ENCODE measurements at places on chromosomes 4 and X.

DNA sequence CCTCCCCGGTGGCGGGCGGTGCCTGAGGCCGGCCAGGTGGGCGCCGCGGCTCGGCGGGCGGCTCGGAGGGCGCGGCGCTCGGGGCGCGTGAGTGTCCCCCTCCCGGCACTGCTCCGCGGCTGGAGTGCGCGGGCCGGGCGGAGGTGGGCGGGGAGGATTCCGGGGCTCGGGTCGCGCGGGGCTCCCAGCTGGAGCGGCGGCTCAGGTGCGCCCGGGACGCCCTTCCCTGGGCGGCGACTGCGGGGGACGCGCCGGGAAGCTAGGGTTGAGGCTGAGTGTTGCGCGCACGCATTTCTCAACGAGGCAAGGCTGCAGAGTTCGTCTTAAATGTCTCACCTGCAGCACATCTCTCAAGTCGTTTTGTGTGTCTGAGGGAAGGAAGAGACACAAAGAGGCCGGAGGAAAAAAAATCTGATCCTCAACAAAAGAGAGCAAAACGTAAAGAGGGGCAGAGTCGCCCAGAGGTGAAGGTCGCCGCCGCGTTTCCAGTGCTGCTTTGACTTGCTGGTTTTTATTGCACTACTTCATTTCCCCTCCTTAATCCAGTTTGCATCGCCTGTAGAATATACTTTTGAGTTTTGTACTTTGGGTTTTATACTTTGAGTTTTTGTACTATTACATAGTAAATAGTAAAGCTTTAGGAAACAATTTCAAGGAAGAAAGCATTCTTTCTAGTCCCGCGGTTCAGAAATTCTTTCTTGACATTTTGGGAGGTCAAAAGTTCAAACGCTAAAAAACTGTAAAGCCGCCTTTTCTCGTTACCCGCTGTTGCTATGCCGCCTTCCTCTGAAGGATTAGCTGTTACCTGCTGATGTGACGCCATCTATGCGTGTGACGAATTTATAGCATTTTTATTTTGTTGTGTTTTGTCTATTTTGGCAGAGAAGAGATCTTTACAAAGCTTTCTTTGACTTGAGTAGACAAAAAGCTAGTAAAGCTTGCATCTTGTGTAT, 106.5 kb upstream of the STOX2 start:
- DNase-seq: no peak

DNA sequence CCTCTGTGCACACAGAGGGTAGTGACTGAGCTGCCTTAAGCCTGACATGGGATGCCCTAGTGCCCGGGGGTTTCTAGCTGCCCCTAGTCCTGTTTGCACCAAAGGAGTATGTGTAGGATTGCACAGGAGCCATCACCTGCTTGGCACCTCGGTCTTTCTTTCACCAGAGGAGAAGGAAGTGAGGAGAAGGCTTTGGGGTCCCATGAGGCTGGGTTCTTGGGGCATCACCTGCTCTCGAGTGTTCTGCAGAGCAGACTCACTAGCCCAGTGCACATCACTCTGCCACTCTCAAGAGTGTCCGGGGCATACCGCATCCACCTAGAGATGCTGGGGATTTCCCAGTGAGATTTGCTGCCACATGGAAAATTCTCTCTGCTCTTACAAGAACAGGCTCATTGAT, 40.5 kb upstream of the GPR78 start:
- DNase-seq: no peak

GRCh38 chr4:120658772-120659171, 263.8 kb downstream of the PRDM5 start:
- no peak for DNase-seq

DNA sequence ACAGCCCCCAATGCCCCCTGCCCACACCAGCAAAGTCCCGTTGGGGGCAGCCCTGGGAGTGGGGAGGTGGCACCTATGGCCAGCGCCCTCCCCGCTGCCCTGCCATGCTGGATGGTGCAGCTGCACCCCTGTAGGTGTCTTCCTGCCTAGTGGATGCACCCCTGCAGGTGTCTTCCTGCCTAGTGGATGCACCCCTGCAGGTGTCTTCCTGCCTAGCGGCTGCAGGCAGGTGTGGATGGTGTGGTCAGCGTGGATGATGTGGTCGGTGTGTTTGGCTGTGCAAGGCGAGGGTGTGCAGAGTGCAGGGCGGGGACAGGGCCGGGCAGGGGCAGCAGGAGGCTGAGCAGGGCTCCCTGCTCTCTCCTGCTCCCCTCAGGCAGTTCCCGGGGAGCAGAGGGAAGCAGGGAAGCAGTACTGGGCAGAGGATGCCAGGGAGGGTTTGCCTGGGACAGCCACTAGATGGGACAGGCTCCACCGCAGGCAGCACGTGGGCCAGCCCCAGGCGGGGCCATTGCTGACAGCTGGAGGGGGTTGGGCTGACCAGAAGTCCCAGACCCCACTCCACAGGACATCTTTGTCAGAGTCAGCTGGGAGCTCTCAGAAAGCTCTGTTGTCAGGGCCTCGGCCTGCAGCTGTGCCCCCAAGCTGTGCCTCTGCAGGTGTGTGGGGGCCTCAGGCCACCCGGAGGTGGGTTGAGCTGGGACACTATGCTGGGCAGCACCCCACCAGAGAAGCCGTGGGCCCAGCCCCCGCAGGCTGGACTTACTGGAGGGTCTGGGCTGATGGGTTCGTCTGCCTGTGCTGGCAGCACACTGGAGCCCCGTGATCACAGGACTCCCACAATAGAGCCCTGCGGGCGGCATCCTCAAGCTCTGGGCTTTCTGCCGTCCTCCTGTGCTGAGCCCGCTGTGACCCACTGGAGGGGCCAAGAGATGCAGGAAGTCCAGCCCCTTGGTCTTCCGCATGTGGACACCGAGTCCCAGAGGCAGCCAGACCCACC, 23.7 kb downstream of the DOK7 start:
- no peak for DNase-seq

GRCh38 chr4:61320631-61321030, 120.5 kb downstream of the ADGRL3 start:
- DNase-seq: no peak

DNA sequence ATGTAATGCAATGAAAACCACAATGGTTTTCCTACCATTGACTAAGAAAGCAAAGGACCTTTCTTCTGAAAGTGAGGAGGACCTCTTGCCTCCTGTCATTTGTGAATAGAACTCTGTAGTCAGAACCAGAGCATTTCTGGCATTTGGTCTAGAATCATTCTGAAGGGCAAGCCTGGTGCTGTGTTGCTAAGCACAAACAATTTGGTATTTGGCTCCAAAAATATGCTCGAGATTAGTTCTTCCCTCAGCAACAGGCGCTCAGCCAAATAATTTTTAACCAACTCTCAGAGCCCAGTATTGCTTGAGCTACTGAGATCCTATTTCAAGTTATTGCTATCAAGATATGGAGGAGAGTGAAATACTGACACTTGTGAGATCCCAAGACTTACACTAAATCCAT, 71.0 kb downstream of the SNCA start:
- DNase-seq: no peak

DNA sequence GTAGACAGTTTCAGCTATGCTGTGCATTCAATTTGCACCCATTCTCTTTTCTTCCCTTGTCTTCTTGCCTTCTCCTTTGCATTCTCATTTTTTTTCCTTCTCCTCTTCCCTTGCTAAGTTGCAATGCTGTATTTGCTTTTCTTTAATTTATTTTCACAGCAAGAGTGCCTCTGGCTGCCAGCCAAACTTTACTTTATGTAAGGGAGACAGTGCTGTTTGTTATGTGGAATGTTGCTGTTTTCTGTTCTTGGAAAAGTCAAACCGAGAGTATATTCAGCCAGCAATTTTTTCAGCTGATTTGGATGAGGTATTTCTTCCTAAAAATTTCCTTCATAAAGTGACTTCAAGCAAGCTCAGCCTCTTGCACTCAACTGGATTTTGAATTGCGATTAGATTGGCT, 1293.4 kb downstream of the ARAP2 start:
- no peak for DNase-seq

- DNase-seq: no peak
These were observed 61.5 kb downstream of the RFC1 start for GRCh38 chr4:39304651-39305050.

GRCh38 chr4:8526363-8526855, 53.8 kb upstream of the GPR78 start:
- no peak for DNase-seq

- no peak for DNase-seq
These were observed 144.9 kb downstream of the FHIP1A start for GRCh38 chr4:151553874-151554273.

DNA sequence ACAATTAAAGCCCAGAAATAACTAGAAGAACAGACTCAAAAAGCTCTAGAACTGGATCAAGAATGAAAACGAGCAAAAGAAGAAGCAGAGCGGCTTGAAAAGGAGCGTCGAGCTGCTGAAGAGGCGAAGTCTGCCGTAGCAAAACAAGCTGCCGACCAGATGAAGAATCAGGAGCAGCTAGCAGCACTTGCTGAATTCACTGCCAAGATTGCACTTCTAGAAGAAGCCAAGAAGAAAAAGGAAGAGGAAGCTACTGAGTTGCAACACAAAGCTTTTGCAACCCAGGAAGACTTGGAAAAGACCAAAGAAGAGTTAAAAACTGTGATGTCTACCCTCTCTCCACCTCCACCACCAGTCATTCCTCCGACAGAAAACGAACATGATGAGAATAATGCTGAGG, 56.1 kb upstream of the PPP4R3C start:
- no peak for DNase-seq

GRCh38 chr4:100782356-100782755, 264.5 kb upstream of the EMCN start:
- DNase-seq: no peak

DNA sequence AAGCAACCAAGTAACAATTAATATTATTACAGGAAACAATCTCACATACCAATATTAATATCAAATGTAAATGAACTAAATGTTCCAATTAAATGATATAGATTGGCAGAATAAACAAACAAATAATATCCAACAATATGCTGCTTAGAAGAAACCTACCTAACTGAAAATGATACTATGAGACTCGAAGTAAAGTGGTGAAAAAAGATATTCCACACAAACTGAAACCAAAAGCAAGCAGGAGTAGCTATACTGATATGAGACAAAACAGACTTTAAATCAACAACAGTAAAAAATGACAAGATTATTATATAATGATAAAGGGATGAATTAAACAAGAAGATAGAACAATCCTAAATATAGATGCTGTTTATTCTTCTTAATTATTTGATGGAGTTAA, 140.1 kb downstream of the SPANXN4 start:
- DNase-seq: no peak

- no peak for DNase-seq
These were observed 12.7 kb downstream of the PGK1 start for GRCh38 chrX:78116766-78117165.

DNA sequence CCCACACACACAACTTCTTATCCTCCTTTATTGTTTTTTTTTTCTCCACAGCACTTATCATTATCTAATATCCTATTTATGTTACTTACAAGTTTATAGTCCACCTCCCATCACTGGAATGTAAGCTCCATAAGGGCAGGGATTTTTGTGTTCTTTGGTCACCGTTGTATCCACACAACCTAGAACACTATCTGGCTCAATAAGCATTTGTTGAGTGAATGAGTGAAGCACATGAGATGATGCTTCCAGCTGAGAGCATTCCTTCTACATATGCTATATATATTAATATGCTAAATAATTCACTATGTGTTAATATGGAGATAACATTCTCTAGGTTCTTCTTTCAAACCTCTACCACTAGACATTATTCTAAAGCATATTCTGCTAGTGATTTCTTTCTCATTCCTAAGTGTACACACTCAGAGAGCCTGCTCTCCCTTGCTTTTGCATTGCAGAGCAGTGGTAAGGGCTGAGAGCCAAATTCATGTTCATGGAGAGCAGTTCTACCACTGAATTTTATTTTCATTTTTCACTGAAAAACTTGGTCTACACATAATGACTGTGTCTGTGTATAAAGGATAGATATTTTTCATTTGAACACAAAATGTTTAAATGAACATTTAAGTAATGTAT, 20.3 kb upstream of the LUZP4 start:
- no peak for DNase-seq

GRCh38 chrX:71636438-71637252, 18.3 kb upstream of the CXCR3 start:
- DNase-seq: no peak

DNA sequence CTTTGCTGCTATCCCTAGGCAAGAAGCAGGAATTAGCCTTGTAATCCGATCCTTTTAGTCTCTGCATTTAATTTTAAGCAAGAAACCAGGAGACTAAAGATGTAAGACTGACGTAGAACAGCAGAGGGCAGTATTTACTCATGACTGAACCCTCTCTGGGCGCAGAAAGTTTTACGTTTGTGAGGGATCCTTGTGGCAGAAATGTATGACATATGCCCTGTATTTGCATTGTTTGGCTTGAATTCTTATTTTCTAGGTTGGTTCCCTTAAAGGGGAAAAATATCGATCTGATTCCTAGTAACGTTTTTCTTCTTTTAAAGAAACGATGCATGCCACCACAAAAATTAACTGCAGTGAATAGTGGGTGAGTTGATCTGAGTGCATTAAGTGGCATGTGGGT, 1.3 kb upstream of the FAT4 start:
- no peak for DNase-seq

- DNase-seq: no peak
These were observed 515.2 kb downstream of the GLUD2 start for GRCh38 chrX:121562616-121563015.

DNA sequence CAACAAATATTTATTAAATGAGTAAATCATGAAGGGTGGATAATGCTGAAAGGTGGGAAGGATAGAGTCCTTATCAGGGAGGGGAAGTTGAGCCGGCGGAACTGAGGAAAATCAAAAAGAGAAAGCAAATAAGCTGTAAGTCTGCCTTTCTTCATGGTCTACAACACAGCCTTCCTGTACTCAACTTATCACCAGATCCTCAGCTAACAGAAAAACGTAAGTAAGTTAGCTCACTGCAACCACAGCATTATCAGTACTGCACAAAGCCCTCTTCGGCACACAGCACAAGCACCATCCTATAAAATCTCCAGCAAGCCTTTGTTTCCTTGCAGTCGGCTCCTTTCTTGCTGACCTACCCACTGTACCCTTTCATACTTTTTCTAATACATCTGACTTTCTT, 70.3 kb downstream of the CRMP1 start:
- DNase-seq: no peak

GRCh38 chr4:113179091-113179490, 129.6 kb downstream of the ANK2 start:
- no peak for DNase-seq

GRCh38 chr4:11069083-11069482, 359.6 kb downstream of the HS3ST1 start:
- no peak for DNase-seq

- DNase-seq: no peak
These were observed 119.1 kb downstream of the RTL9 start for GRCh38 chrX:110477593-110478228.

- no peak for DNase-seq
These were observed 209.8 kb downstream of the RTL9 start for GRCh38 chrX:110568441-110568840.

GRCh38 chr4:3303923-3304710, 11.3 kb downstream of the RGS12 start:
- DNase-seq: no peak

DNA sequence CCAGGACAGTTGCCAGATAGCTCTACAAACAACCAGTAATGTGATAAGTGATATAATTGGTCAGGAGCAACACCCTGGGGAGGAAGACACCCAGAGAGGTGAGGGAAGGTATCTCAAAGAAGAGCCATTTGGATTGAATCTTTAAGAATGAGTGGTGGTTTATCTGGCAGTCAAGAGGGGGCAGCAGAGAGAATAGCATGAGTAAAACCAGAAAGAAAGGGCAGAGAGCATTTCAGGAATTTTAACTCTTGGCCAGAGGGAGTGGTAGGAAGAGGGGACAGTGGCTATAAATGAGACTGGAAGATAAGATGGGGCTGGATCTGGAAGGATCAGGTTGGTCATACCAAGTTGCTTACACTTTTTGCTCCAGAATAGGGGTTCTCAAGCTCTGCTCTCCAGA, 5.9 kb upstream of the SEPTIN6 start:
- no peak for DNase-seq
